Stimulated activated CD8-positive, alpha-beta memory T cell treated with anti-CD3 and anti-CD28 coated beads, Interleukin-12 subunit alpha, Interleukin-12 subunit beta, amount 100 ng/mL, for 4 hours (primary cell): ENCODE measurements at places on chromosomes 2 and 18.

- DNase-seq: no peak
These were observed 8.9 kb upstream of the POU3F3 start for GRCh38 chr2:104844807-104845551.

GRCh38 chr18:62781893-62782292 is 66.6 kb downstream of the PHLPP1 start:
- no peak for DNase-seq

DNA sequence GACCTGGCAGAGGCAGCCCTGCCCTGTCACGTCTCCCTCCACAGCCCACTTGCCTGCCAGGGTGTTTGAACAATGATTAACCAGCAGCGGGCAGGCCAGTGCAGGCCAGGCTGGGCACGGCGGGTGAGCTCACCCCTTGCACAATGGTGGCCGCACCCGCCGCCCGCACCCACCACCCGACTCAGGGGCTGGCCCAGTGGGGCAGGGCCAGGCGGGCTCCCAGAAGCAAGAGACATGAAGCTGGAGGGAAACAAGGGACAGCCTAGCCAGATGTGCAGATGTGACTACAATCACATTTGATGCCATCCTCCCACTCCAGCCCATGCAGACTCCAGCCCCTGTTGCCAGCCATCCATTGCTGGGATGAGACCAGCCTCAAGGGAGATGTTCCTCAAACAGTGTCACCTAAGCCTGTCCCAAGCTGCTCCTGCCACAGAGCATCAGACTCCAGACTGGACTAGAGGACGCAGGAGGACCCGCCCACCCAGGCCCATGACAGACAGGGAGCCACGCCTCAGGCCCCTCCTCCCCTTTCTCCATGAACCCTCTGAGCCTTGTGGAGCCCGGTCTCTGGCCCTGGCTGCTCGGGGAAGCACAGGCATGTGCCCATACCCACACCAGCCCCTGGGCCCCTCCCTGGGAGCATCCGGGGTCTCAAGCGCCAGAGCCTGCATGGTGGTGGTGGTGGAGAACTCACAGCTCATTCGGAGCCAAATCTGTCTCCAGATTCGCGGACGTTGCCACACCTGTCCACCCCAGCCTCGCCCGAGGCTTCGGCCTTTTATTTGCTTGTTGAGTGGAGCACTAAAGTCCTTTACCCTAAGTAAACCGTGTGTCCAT is 45.0 kb downstream of the SDC1 start:
- no peak for DNase-seq

DNA sequence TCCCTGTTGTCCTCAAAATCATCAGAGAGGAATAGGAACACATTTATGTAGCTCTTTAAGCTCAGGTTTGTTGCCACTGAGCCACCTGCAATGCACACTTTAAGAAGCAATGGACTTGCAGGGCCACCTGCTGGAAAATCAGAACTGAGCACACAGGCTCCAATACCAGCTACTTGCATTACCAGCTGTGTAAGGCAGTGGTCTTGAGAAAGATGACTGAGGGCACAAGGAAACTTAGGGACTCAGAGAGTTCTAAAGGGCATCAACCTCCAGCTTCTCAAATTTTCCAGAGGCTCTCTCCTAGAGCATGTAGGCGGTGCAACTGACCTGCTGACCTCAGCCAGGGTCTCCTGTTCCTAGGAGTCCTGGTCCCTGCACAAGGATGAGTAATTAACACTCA is 2.5 kb upstream of the CNDP2 start:
- DNase-seq: peak; percentile 20

GRCh38 chr18:55322178-55322735 is 265.7 kb downstream of the TCF4 start:
- no peak for DNase-seq

- no peak for DNase-seq
These were observed 235.8 kb upstream of the RAB12 start for GRCh38 chr18:8373486-8373885.

- DNase-seq: no peak
These were observed 116.2 kb downstream of the EML6 start for GRCh38 chr2:54839461-54840255.

DNA sequence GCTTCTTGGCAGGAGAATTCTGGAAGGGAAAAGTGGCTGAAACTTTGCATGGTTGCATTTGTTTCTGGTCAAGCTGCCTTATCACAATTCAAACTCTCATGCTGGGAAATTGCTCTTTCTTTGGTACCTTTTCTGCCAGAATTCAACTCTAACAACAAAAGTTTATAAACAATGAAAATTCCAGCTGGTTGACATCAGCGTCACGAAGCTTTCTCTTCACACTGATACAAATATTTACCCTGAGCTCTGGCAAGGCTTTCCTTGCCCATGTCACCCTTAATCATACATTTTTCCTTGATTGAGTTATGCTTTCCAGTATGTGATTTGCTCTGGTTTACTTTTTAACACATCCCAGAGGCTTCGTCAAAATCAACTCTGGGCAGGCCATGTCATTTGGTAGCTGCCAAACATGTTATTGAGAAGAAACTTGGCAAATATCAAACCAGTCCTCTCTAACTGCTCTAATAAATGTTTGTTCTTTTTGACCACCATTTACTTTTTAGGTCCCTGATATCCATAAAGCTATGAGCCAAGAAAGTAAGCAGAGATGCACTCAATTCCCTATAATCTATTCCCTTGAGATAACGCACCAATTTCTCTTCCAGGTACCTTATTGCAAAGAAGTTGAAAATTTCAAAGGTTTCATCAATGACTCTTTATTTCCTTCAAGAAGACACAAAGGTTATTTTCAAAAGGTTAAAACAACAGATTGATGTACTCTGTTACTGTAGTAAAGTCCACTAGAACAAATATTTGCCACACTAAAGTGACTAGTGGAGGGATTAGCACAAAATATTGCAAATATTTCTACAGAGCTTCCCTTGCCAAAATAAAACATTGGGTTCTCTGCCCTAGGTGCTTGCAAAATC is 1241.1 kb upstream of the ZEB2 start:
- DNase-seq: no peak

DNA sequence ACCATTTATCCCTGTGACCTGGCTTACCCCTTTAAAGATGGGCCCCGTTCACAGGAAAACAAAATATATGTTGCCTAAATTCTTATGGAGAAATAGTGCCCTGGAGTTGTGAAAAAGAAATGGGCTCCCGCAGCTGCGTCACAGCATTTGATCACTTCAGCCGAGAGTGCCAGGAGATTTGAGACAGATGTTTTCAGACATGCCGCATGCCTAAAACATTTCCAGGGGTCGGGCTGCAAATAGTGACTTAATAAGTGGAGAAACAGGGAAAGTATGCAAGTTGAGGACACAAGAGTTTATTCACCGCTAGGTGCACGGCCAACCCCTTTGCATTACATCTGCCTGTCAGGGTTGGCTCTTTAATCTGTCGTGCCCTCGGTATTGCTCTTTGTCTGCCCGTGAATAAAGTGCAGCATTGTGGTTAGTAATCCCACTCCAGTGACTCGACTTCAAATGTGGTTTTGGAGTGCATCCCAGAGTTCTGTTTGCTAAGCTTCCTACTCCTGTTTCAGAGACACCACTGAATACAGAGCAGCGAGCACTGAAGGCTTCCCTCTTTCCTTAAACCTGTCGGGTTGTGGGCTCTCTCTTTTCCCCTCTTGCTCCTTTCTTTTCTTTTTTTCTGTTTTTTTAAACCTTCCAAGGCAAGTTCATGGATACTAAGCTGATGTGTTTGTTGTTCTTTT is 187.5 kb downstream of the LTBP1 start:
- no peak for DNase-seq
